ENCODE measurements at places on chromosomes 11 and 22.

GRCh38 chr11:85127349-85127748 lies 499.8 kb downstream of the DLG2 start:
- no peak for DNase-seq

DNA sequence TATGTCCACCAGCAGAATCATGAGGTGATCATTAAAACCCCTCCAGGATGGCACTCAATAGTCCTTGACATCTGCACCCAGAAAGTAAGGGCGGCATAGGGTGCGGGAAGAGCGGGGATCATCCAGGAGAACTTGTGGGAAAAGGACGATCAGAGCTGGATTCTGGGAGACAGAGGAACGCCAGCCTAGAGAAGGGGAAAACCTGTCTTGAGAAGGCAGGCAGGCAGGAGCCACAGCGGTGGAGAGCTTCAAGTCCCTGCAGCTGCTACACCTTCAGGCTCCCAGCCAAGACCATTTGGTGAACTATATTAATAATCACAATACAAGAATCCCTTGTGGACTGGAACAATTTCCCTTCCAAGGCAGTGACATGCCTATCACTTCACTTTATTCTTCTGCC lies 134.3 kb downstream of the BUD13 start:
- no peak for DNase-seq

DNA sequence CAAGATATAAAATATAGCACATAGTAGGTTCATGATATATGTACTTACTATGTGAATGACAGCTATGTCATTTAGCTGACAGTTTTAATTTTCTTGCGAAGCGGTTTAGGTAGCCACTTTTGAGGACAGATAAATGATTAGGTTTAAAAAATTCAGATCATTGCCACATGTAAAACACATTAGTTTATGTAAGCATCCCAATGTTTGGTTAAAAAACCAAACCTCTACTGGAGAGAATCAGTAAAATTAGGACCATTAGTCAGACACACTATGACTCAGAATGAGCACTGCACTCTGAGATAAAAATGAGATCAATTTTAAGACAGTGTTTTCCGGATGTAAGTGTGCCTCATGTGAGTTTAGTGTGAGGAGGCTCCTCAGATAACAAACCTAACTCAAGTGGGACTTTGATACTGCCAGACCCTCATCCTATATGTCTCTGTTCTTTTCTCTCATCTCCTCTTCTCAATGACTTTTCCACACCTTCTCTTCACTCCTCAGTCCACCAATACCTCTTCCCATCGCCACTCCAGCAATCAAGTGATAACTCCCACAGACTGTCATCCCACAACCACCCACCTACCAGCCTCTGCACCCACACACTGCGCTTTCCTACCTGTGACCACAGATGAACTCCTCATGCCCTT lies 6.8 kb upstream of the OR2AT4 start:
- no peak for DNase-seq

- DNase-seq: no peak
Measured at GRCh38 chr11:64767344-64768299, 7.8 kb upstream of the PYGM start.

DNA sequence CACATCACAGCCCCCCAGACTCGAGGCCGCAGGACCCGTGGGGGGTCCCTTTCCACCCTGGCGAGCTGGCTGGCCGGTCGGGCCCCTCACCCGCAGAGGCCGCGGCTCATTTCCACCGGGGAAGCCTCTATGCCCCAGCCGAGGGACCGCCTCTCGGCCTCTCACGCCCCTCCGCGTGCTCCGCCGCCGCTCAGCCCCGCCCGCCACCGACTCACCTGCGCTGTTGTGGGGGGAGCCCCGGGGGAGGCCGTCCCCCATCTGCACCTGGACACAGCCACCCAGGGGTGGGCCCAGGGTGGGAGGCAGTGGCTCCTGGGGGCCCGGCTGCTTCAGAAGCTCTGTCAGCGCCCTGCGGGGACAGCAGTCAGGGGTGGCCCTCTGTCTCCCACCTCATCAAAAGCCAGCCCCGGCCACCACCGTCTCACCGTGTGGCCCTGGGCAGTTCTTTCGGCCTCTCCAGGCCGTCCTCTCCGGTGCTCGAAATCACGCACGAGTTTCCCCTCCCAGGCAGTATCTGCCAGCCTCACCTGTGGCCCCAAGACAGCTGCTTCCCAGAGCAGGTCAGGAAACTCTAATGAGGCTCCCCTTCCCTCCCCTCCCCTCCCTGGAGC lies 3.8 kb downstream of the SHISA8 start:
- DNase-seq: no peak

- no peak for DNase-seq
Measured at GRCh38 chr11:107857550-107858216, 904 bp downstream of the SLC35F2 start.

DNA sequence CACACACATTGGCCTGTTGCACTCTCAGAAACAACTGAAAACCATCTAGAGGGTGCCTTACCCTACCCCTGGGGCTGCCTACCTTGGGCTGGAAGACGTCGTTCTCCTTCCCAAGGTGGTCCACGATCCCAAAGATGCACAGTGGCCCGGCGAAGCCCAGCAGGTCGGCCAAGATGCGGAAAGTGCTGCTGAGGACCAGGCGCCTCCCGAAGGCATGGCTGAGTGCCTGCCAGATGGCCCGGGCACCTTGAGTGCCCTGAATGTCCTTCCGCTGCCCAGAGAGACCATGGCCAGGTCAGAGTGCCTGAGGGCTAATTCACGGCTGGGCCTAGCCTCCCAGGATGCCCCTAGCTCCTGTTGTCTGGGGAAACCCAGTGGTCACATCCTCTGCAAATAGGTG lies 16.2 kb downstream of the ABCC8 start:
- DNase-seq: no peak

GRCh38 chr11:126328444-126328843 lies 24.6 kb downstream of the DCPS start:
- no peak for DNase-seq

GRCh38 chr11:123357990-123358827 lies 71.9 kb upstream of the GRAMD1B start:
- no peak for DNase-seq

DNA sequence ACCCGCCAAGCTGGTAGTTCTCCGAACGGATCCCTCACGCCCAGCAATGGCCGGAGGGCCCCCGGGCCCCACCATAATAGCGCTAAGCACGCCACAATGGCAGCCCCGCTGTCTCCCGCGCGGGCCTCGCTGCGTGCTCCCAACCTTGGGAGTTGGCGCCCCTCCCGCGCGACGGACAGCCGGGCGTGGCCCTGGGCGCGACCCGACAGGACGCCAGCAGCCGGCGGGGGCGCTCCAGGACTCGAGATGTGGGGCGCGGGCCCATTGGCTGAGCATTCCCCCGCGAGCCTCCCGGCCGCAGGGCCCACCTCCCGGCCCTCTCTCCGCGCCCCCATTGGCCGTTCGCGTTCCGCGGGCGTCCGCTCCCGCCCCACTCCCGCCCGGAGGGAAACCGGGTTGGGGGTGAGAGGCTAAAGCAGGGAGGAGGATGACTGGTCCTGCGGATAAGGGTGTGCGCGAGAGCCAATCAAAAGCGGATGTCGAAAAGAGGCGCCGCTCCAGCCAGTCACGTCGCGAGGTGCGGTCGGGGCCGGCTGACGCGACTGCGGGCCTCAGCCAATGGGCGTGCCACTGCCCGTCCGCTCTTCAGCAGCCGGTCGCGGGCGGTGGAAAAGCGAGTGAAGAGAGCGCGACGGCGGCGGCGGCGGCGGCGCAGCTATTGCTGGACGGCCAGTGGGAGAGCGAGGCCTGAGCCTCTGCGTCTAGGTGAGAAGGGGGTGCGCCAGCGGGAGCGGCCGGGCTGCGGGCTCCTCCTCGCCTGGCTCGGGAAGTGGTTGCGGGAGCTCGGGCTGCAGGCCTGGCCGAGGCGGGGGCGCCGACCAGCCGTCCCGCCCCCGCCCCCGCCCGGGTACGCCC lies at the start of gene FAR1:
TSS of gene FAR1 (plus strand) at position 567 of the 855 bp plus-strand sequence. CDS start 26,098 bp downstream, outside the sequence.
- DNase-seq: peak; percentile 96

DNA sequence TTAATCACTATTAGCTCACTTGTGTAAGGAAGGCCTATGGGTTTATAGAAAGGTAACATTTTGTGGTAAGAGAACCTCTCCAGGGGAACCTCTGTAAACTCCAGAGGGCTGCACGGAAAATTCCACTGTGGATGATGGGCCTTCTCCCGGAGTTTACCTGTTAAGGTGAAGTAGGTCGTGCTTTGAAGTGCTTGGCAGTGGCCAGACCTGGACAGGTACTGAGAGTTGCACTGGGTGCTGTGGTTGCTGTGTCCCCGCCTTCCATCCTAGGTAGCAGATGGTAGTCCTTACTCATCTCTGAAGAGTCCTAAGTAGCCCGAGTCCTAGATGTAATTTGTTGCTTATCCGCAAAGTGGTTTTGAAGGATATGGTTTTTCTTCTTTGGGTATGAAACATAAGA lies 133.4 kb downstream of the TEAD1 start:
- no peak for DNase-seq

GRCh38 chr11:12629601-12630313 lies 44.5 kb upstream of the TEAD1 start:
- DNase-seq: no peak

DNA sequence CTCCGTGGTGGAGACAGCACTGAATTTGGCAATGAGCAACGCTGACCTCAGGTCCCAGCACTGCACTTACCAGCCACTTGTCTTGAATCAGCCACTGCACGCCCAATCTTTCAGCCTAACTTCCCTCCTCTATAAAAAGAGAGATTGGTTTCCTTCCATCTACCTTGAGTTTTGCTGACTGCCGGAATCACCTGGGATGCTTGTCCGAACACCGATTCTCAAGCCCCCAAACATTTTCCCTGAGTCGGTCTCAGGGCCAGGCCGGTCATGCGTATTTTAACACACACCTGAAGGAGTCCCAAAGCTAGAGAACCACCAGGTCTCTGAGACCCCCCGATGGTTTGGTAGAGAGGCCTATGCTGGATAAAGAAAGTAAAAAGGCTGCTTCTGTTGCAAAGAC lies 131.5 kb downstream of the SPATA19 start:
- no peak for DNase-seq

DNA sequence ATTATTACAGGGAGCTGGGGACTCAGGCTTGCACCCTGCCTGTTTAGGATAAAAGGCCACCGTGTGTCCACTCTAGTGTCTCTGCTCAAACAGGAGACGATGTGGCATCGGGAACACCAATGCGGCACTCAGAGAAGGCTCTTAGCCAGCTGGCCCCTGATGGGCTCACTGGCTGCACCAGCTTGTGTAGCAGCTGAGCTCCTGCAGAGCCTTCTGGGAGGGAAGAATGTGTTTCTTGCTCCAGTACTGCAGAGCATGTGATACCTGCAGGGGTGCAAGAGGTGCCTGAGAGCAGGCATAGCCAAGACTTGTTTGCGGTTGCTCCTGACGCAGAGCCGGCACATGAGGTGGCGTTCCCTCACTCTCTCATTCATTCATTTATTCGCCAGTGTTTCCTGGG lies 44.4 kb upstream of the KCNQ1OT1 start:
- DNase-seq: no peak

- peak; percentile 90 for DNase-seq
Measured at GRCh38 chr11:96242971-96243647, 99.9 kb downstream of the MAML2 start.

- peak; percentile 7 for DNase-seq
Measured at GRCh38 chr11:87597725-87598124, 560.0 kb downstream of the TMEM135 start.

DNA sequence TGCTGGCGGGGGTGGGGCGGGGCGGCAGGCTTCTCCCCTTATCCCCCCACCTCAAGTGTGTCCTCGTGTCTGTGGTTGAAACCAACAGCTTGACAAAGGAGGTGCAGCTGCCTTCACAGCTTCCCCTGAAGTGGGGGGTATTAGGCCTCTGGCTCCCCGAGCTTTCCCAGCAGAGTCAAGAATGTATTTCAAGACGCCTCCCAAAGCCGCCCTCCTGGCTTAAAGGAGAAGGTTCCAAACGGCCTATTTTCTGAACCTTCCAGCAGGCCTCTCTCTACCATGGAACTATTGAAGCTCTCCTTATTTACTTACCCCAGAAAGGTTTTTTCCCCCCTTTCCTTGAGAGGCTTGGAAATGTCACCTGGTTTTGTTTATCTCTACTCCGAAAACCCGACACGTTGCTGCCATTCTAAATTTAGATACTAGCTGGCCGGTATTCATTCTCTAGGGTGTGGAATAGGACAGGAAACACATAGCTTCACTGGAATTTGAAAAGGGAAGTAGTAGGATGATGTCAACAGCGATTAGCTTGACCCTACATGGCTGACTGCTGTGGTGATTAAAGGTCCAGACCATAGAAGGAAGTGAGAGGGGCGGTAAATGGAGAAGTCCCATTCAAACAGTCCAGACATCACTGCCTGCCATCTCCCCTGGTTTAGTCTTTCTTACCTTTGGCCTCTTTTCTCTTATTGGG lies 671 bp upstream of the PICALM start:
- no peak for DNase-seq

- DNase-seq: no peak
Measured at GRCh38 chr11:11909727-11910126, 68.0 kb downstream of the USP47 start.

GRCh38 chr11:103892603-103893002 lies 143.8 kb upstream of the DDI1 start:
- no peak for DNase-seq

DNA sequence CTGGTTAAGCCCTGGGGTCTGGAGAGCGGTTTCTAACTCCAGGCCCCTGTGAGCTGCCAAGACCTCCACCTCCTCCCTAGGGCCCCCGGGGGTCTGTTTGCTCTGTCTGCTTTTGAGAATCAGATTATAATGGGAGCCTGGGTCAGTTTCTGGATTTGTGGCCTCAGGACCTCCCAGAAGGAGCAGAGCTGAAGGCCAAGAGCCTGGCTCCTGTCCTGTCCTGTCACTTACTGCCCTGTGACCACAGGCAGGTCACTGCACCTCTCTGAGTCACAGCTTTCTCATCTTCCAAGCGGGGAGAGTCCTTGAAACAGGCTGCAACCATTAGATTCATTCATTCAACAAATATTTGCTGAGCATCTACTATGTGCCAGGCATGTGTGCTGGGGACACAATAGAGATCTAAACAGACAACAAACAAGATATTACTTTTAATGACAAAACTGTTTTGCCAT lies 87.3 kb upstream of the FGF3 start:
- no peak for DNase-seq

DNA sequence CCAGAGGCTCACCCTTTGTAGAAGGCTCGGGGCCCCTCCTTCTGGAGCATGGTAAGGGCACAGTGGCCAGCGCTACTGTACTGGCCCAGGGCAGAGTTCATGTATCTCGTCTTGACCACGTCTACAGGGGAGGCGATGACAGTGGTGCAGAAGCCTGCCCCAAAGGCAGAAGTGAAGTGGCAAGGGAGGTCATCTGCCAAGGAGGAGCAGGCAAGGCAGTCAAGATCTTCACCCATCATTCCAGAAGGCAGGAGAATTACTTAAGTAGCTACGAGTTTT lies 7.2 kb downstream of the UCP2 start:
- no peak for DNase-seq

GRCh38 chr11:45933846-45934579 lies 11.6 kb downstream of the LARGE2 start:
- no peak for DNase-seq

- no peak for DNase-seq
Measured at GRCh38 chr22:37627545-37627944, 11.9 kb upstream of the SH3BP1 start.
